Stimulated activated CD4-positive, alpha-beta T cell treated with anti-CD3 and anti-CD28 coated beads, TNF-alpha, amount 100 ng/mL, for 24 hours (primary cell): ENCODE measurements at places on chromosomes 13 and 19.

DNA sequence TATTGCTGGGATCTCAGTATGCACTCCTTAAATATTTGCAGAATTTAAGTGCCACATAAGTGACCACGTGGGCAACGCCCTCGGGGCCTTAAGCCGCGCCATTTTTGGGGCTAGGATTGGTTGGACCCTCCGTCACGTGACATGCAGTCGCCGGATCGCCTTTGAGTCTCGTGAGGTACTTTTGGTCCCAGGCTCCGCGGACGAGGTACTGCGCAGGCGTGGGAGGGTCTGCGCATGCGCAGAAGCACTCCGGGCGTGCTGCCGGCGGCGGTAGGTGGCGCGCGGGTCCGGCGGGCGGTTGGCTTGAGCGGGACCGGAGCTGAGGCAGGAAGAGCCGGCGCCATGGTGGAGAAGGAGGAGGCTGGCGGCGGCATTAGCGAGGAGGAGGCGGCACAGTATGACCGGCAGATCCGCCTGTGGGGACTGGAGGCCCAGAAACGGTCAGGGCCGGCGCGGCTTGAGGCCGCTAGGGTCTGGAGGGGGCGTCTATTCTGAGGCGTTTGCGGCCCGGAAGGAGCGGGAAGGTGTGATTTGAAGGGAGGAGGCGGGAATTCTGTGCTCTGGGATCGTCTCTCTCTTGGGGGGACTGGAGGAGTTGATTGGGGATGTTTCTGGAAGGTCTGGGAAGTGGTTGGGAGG is at the start of gene SAE1:
Gene SAE1 (plus strand): TSS at position 247 of the 639 bp plus-strand sequence. CDS start 96 bp downstream, at position 343.
- peak; percentile 86 for DNase-seq

DNA sequence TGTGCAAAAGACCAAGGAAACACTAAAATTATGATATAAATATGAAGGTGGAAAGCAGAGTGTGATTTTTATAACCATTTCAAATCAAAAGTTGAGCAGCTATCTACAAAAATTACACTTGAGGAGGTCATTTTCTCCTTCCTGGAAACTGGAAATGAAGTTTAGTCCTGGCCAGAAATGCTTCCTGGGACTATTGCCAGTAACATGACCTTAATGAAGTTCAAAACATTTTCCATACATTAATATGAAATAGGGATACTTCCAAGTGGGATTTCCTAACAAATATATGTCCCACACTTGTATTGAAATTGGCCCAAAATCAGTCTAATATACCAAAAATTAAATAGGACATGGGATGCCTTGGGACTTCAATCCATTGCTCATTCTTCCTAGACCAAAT is 1556.8 kb upstream of the MIR17HG start:
- no peak for DNase-seq

- DNase-seq, result no peak
Observed at GRCh38 chr13:51919531-51919930, 57.8 kb downstream of the CCDC70 start.

- no peak for DNase-seq
Observed at GRCh38 chr13:28533441-28534166, 38.7 kb upstream of the FLT1 start.

DNA sequence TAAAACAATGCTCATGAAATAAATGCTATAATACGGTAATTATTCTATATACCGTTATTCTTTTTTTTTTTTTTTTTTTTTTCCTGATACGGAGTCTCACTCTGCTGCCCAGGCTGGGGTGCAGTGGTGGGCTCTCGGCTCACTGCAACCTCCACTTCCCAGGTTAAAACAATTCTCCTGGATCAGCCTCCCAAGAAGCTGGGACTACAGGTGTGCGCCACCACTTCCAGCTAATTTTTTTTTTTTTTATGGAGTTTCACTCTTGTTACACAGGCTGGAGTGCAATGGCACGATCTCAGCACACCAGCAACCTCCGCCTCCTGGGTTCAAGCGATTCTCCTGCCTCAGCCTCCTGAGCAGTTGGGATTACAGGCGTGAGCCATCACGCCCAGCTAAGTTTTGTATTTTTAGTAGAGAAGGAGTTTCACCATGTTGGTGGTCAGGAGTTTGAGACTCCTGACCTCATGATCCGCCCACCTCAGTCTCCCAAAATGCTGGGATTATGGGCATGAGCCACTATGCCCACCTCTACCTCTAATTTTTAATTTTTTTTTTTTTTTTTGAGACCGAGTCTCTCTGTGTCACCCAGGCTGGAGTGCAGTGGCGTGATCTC is 6.9 kb downstream of the PPP1R15A start:
- no peak for DNase-seq

GRCh38 chr19:31562966-31563612 is 213.9 kb upstream of the TSHZ3 start:
- no peak for DNase-seq

- no peak for DNase-seq
Observed at GRCh38 chr13:108268466-108269112, 929 bp upstream of the TNFSF13B start.

DNA sequence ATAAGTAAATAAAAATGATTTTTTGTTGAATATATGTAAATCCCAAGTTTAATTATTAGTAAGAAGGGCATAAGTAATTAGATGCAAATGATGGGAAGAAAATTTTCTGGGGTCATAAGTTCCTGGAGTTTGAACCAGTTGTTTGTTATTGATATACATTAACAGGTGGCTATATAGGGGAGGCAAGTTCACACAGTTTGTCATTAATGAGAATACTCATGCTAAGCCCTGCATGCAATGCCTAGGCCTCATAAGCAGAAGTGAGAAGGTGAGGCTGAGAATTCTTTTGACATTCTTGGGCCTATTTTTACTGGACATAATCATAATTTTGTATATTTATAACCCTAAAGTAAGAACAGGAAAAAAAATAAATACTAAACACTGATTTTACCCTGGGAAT is 1210.7 kb upstream of the PCDH9 start:
- DNase-seq, result no peak

GRCh38 chr13:77544758-77545338 is 9.3 kb downstream of the SCEL start:
- DNase-seq, result no peak

DNA sequence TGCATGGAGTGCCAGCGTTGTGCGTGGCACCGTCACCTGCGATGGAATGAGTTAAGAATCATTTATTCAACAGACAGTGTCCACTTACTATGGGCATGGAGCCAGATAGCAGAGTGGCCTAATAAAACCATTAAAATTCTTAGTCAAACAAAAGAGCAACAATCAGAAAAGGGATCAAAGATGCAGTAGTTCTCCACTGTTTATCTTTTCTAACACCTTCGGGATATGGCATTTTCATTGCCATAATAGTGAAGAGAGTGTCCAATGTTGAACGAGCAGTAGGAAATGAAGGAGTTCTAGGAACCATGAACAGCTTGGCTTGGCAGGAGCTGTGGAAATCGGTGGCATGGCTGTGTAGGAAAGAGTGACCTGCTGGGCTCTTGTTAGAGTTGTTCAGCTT is 2.0 kb downstream of the TNFSF11 start:
- no peak for DNase-seq

DNA sequence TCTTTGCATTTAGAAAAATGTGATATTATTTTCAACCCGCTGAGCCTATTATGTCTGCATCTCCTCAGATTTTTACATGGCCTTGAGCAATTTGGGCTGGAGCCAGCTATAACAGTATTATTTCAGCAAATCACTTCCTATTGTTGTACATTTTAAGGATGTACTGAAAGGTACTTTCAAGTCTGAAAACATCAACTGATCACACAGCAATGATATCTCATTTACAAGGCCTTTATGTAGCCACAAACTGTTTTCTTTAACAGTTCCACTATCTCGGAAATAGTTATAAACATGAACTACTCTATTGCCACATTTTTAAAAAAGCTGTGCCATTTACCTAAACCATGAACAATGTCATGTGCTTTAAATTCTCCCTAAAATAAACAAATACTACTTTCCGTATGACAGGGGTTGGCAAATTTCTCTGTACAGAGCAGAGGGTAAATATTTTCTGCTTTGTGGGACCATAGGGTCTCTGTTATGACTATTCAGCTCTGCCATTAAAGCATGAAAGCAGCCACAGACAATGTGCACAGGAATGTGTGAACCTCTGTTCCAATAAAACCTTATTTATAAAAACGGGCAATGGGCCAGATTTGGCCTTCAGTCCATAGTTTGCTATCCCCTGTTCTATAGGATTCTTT is 560.4 kb downstream of the GPC6 start:
- DNase-seq, result no peak
